ENCODE measurements at places on chromosomes 2 and 18.

GRCh38 chr2:85853499-85854165 is 35.2 kb downstream of the ST3GAL5 start:
- no peak for DNase-seq

- no peak for DNase-seq
These were observed 765.4 kb downstream of the TMEM182 start for GRCh38 chr2:103527278-103527677.

DNA sequence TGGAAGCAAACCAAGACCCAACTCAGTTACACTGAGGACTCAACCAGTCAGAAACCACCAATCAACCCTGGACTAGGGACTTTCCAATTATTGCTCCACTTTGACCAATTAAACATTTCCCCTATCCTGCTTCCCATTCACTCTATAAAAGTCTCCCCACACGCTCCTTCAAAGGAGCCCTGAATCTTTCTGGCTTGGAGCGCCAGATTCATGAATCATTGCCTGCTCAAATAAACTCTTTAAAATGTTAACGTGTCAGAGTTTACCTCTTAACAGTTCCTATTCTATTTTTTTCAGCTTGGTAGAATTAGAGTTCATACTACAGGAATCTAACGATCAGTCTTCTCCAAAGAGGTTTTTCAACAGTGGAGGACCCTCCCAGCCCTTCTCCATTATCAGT is 20.7 kb upstream of the SULT1C2 start:
- no peak for DNase-seq

- no peak for DNase-seq
These were observed 47.5 kb downstream of the ZFP36L2 start for GRCh38 chr2:43178602-43179542.

- peak; percentile 68 for DNase-seq
These were observed 133.7 kb downstream of the COMMD1 start for GRCh38 chr2:62038975-62039771.

DNA sequence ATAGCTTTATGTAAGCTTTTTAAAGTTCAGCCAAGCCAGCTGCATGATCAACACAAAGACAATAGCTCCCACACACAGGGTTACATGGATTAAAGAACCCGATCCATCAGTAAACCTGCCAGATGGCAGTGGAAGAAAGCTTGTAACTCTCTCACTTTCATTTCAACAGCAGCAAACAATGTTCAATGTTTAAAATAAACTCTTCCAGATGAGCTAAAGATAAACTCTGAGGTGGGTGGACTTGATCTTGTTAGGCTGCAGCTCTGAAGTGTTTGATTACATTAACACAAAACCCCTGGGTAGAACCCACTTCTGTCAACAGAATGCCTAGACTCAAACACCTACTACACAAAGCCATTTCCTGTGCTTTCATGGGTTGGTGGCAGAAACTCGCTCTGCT is 13.9 kb downstream of the RDH14 start:
- no peak for DNase-seq

DNA sequence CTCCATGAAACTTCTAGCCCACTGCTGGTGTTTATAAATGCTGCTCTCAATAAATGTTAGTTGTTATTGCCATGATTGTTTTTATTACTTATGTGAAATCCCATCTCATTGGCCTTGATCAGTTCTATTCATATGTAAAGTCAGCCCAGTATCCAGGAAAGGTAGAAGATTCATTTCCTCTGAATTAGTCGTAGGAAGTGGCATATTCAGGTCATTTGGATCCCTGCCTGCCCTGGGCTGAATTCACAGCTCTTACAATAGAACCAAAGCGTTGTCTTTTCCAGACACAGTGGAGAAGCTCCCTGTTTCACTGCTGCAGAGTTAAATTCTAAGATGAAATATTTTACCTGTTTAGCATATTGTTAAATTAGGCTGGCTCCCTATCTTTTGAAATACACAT is 70.3 kb downstream of the MAIP1 start:
- no peak for DNase-seq

GRCh38 chr2:2229626-2230432 is 101.2 kb downstream of the MYT1L start:
- no peak for DNase-seq

DNA sequence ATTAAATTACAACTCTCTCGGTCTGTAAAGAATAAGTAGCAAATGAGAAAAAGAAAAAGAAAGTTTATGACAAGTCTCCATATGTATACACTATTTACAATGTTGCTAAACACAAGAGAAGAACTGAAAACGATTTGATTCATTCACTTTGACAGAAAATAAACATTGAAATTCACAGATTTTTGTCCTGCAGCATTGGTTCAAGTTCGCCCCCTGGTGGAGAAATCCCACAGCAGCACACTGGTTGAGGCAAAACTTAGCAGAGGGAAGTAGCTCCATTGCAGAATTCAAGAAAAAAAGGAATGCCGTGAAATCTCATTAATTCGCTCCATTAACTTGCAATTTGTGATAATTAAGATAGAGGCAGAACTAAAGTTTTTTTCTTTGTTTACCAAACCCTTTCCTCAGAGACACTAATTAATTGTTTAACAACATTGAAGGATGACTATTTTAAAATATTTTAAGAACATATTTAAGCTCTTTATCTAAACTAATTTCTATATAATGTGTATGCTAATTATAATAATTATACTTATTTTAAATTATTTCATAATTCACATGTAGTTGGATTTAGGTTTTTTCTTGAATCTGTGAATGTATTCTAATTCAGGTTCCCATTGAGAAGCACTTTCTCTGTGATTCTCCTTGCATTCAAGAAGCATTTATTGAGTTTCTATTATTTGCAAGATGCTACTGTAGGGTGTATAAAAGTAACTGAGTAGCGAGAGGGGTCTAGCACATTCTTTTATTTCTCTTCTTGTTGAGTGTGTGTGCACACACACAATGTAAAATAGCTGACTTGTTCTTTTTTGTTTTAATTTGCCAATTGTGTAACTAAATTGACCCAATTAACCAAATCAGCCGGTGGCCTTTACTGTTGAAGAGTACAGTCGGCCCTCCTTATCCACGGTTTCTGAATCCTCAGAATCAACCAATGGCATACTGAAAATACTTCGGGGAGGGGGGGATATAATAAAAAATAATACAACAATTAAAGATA is 74.1 kb downstream of the COL4A3 start:
- peak; percentile 9 for DNase-seq

GRCh38 chr2:62425684-62426083 is 80.3 kb downstream of the TMEM17 start:
- no peak for DNase-seq
